ENCODE measurements at places on chromosomes 3 and 15.

DNA sequence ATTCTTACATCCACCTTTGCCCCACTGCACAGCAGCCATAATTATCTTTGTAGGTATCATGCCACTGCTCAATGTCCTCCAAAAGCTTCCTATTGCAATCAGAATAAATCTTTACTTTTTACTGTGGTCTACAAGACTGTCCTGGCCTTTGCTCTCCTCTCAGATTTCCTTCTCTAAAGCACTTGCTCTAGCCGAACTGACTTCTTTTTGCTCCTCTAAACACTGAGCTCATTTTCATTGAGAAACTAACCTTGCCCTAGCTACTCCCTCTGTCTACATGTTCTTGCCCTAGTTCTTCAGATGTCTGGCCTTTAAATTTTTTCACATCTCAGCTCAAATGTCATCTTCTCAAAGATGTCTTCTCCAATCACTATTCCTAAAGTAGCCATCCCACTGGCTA, 342.8 kb downstream of the TBC1D5 start:
- DNase-seq = no peak

GRCh38 chr3:120177707-120178306, 83.6 kb upstream of the GSK3B start:
- peak; percentile 11 for DNase-seq

GRCh38 chr3:123660900-123661299, 76.0 kb upstream of the HACD2 start:
- peak; percentile 93 for DNase-seq

DNA sequence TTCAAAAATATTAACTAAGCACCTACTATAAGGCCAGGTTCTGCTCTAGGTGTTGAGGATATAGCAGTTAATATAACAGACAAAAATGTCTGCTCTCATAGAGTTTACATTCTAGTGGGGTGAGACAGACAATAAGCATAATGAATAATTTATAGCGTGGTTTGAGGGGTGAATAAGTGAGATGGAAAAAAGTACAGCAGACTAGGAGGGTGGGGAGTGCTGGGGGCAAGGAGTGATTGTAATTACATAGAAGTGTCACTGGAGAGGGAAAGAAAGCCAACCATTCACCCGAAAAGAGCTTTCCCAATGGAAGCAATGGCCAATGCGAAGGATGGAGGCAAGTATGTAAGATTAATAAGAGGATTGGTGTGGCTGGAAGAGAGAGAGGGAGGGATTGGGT, 552.9 kb upstream of the KCNMB2 start:
- no peak for DNase-seq

DNA sequence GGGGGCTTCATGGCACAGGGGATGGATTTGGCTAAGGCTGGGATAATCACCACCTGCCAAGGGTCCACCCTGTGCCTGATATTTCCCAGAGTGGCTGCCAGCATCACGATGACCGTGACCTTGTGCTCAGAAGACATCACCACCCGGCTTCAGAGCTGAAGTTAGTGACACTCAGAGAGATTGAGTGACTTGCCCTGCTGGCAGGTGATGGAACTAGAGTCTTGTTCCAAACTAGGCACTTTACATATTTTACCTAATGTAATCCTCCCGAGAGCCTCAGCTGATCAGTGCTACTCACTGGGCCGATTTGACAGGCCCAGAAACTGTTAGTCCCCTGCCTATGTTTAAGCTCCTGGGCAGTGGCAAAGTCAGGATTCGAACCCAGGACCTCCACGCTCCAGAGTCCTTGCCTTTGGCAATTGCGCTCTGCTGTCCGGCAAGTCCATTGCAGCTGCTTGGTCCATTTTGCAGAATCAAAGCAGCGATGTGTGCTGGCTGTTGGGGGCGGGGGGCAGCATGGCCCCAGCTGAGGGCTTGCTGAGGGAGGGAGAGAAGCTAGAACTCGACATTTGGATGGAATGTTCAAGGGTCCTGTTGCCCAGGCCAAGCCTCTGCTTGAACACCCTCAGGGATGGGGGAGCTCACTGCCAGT, 74.8 kb upstream of the GATA2 start:
- DNase-seq = no peak

DNA sequence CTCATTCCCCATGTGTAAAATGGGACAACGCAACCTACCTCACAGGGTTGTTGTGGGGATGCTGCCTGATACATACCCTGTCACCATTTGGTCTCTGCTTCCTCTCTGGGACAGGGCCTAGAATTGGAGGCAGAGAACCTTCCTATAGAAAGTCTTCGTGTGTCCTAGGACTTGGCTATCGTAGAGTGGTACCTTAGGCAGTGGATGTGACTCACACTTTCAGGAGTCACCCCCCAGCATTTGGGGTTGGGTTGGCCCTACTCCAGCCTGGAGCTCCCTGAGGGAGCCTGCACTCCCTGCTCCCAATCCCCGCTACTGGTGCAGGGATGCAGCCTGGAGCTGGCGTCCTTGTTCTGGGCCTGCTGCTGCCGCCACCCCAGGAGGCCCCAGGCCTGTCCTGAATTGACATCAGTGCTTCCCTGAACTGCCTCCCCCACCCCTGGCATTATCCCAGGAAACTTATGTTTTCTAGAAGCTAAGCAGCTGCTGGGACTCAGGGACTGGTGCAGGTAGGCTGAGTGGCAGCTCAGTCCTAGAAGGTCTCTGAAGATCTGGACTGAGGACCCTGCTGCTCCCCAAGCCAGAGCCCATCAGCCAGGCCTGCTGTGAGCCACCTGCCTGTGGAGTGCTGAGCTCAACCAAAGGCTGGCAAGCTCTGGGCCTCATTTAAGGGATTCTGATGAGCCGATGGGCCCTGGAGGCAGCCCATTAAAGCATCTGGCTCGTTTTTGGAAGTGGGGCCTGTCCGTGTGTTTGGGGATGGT, 9.9 kb downstream of the C15orf39 start:
- DNase-seq = no peak

DNA sequence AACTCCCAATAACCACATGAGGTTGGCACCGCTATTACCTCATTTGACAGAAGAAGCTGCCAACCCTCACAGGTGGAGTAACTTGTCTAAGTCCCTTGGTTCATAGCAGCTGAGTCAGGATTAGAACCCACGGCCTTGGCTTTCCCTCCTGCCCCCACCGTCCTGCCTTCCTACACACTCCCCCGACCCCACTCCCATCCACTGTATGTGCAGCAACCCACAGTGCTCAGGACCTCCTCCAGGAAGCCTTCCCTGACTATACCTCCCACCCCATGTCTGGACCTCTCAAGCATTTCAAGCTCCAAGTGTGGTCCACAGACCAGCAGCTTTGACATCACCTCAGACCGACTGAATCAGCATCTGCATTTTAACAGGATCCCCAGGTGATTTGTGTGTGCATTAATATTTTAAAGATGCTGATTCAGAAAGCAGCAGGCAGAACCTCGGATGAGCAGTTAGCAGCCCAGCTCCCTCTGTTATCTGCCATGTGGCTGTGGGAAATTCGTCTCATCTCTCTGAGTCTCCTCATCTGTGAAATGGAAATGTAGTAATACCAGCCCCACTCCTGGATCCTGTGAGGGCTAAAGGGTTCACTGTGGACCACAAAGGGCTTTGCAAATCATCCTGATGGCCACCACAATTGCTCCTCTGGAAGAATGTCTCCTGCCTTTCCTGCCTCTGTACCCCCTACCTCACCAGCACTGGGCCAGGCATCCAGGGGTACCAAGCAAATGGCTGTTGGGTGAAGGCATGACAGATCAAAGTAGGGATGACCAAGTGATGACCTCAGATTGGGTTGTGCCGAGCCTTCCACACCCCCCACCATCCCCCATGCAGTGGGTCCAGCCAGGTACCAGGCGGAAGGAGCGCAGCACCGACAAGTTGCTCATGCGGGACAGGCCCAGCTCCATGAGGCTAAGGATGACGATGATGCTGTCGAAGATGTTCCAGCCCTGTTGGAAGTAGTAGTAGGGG, 62.7 kb downstream of the SCN5A start:
- no peak for DNase-seq

- DNase-seq = no peak
These were observed 5.9 kb downstream of the BCL2L10 start for GRCh38 chr15:52106641-52107040.

GRCh38 chr3:43559961-43560360, 61.9 kb downstream of the ANO10 start:
- DNase-seq = no peak

GRCh38 chr3:143287403-143287802, 167.8 kb downstream of the CHST2 start:
- DNase-seq = no peak

Measured in NCI-H1105 treated with DMSO at 0.1 percent for 48 hours (cell line).